ENCODE measurements at places on chromosomes 1 and 21. TPM values are rescaled to one million over a fixed set of nuclear protein-coding genes. Genes with fewer than 3 reads are reported as not detected.

TAF12 gene
- 24.1 TPM for total RNA-seq

ERICH3 gene
- 13.6 TPM for total RNA-seq

GRCh38 chr1:198606020-198606438 lies 32.8 kb upstream of the PTPRC start:
- no peaks in the 10 kb centered on the region for H3K36me3 ChIP-seq
- H3K4me1 ChIP-seq = no peaks in the 10 kb centered on the region
- H3K27ac ChIP-seq = no peak overlapping the region
- H3K4me3 ChIP-seq = no peak overlapping the region
- H3K27me3 ChIP-seq = no peaks in the 10 kb centered on the region

DNA sequence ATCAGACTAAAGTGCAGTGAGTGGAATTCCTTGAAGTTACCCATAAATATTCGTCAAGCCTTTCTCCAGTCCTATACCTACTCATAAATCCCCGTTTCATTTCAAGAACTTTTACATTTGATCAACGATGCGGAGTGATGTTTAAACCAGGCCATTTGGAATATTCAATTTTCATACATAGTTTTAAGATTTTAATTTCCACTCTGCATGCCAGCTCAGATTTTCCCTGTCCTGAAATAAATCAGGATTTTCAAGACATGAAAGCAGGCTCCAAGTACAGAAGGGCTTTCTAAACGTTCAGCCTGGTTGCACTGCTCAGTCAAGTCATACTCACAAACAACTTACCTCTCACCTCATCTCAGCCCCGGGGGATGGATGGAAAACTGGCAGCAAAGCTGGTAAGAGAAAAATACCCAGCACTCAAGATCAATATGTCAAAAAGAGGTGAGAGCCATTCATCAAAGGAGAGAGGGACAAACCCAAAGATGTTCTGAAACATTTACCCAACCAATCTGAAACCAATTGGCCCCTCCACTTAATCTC lies 418.5 kb downstream of the PLPP3 start:
- no peaks in the 10 kb centered on the region for H3K4me1 ChIP-seq
- H3K4me3 ChIP-seq = no peak overlapping the region
- H3K27ac ChIP-seq = no peak overlapping the region
- no peak for DNase-seq
- no peaks in the 10 kb centered on the region for H3K27me3 ChIP-seq
- no peaks in the 10 kb centered on the region for H3K36me3 ChIP-seq

- no peak overlapping the region for H3K27ac ChIP-seq
- no peaks in the 10 kb centered on the region for H3K27me3 ChIP-seq
- DNase-seq = no peak
- H3K36me3 ChIP-seq = no peaks in the 10 kb centered on the region
- H3K4me3 ChIP-seq = no peak overlapping the region
- H3K4me1 ChIP-seq = no peaks in the 10 kb centered on the region
These were observed 120.7 kb downstream of the MAP3K21 start for GRCh38 chr1:233448109-233448689.

DNA sequence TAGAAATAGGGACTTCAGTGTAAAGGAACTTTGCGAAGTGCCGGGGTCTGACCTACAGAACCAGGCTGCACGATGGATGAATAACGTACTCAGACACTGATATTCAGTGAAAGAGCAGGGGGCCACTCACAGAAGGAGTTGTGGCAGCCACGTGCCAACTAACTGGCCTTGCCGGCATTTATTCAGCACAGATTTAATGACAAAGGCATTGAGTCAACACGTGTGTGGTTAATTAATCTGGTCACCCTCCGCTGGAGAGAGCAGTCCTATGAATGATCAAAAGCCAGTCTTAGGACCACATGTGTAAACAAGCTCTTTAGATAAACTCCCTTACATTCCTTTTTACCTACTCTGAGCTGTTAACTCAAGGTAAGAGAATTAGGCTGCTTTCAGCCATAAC lies 6.2 kb upstream of the B3GALT2 start:
- DNase-seq = no peak
- no peaks in the 10 kb centered on the region for H3K36me3 ChIP-seq
- peaks cover 9% of the 10 kb centered on the region for H3K4me1 ChIP-seq
- no peaks in the 10 kb centered on the region for H3K27me3 ChIP-seq
- H3K4me3 ChIP-seq = no peak overlapping the region
- H3K27ac ChIP-seq = no peak overlapping the region

DNA sequence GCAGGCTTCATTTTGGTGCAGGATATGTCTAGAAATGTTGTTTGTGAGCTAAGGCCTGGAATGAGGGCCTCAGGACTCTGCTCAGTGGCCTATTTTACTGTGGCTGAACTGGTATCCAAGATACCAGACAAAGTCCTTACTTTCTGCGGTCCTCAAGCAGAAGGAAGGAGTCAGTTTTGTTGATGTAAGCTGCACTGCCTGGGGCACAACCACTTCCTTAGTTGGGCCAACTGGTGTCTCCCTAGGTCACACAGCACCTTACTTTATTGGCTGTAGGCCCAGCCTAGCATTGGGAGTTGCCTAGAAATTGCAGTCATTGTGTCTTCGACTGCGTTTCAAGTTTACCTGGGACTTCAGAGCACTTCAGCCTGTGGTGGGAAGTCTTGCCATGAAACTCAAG lies 1322.7 kb downstream of the AMY1C start:
- no peaks in the 10 kb centered on the region for H3K4me1 ChIP-seq
- H3K36me3 ChIP-seq = no peaks in the 10 kb centered on the region
- H3K4me3 ChIP-seq = no peak overlapping the region
- DNase-seq = no peak
